NCI-H1436 (cell line): ENCODE measurements at places on chromosomes 3 and 15.

- peak; percentile 78 for DNase-seq
Observed at GRCh38 chr3:184716622-184717398, 4.9 kb upstream of the MAGEF1 start.

DNA sequence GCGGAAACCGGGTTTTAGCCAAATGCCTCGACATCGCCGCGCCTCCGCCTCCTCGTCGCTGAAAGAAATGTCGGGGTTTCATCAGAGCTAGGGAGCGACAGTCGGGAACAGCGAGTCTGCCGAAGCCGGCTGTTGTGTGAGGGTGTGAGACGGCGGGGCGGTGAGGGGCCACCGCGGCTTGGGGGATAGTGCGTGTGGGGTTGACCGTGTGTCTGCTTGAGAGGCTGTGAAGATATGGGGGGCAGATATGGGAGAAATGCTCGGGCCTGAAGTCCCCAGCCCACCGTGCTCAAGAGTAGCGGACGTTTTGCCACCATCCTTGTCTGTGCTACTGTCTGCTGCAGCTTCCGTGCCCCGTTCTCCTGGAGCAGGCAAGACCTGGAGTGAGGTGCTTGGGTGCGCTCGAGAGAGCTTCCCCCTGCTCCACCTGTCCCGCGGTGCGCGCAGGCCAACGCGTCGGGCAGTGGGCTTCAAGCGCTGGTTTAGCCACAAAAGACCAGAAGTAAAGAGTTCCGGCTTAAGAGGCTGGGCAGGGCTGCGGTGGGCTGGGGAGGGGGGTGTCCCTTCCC is 716 bp upstream of the ISLR2 start:
- no peak for DNase-seq

- no peak for DNase-seq
Observed at GRCh38 chr3:16498130-16498890, 15.2 kb downstream of the RFTN1 start.

DNA sequence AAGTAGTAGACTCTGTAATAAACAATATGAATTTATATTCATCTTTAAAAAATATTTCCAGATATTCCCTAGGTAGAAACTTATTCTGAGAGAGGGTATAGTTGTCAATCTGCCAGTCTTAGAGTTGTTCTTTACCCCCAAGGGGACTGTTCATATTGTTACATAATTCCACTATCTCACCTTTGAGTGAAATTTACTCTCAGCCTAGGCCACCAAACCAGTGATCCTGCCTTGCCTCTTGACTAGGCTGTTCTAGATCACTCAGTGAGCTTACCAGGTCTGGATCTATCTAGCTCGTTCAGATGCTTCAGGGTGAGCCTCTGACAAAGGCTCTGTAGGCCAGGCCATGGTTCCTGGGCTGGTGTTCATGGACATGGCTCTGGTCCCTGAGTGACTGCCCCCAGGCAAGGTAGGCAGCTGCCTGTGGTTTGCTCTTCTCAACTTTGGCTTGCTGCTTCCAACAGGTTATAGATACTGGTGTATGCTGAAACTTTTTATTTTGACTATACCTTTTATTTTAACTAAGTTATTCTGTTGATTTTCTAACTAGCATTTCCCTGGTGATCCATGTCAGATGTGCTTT is 27.6 kb downstream of the ZNF592 start:
- DNase-seq = no peak

GRCh38 chr15:80309769-80310384 is 57.9 kb upstream of the CTXND1 start:
- no peak for DNase-seq

GRCh38 chr15:88818920-88819319 is 15.7 kb downstream of the ACAN start:
- no peak for DNase-seq

- DNase-seq = no peak
Observed at GRCh38 chr3:197961582-197961945, 1.5 kb downstream of the LMLN start.

DNA sequence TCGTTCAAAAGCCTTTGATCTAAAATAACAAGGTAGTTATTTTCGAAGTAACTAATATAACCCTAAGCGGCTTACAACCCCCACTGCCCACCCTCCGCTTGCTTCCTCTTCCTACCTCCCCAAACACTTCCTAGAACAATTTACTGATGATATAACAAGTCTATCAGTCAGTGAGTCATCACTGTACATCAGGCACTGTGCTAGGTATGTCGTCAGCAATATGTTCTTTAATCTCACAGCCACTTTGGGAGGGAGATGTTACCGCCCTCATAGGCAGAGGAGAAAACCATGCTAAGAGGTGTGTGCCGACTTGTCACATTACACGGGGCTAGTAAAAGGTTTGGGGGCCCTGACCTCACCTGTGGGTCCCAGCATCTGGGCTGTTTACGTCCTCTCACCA is 381.8 kb downstream of the EPHB1 start:
- DNase-seq = no peak

GRCh38 chr3:161674402-161674801 is 177.8 kb downstream of the OTOL1 start:
- DNase-seq = no peak

DNA sequence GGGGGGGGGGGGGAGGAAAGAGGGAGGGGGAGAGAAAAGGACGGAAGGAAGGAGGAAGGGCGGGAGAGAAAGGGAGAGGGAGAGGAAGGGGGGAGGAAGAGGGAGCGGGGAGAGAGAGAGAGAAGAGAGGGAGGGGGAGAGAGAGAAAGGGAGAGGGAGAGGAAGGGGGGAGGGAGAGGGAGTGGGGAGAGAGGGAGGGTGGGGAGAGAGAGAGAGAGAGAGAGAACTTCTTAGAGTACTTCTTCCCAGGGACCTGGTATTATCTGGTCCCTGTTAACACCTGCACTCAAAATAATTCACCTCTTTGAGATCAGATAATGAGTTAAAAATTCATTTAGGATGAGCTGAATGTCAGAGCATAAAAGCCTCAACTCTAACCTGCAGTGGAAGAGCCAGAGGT is 1.1 kb downstream of the SEC13 start:
- DNase-seq = no peak

GRCh38 chr3:177443469-177443868 is 246.2 kb upstream of the TBL1XR1 start:
- DNase-seq = no peak

DNA sequence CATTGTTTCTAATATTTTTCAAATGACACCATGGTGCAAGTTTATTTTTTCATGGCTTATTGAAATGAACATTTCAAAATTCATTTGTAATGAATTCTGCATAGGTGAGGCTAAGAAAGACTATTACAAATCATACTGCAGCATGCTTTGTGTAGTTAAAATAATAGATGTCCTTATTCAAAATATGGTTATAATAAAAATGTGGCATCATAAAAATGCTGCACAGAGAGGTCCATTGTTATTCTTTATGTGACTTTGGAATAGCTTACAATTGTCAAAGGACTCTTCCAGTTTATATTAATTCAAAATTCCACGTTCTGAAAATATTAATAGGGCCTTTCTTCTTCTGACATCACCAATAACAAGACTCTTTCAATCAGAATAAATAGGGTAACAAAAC is 222.7 kb downstream of the GAP43 start:
- DNase-seq = no peak

- no peak for DNase-seq
Observed at GRCh38 chr3:82236257-82236656, 474.8 kb upstream of the GBE1 start.

GRCh38 chr3:191882289-191882688 is 421.3 kb downstream of the PYDC2 start:
- no peak for DNase-seq
